GM23338 (cell line): ENCODE measurements at places on chromosomes 1 and 21. TPM values are rescaled to one million over a fixed set of nuclear protein-coding genes. Genes with fewer than 3 reads are reported as not detected.

DNA sequence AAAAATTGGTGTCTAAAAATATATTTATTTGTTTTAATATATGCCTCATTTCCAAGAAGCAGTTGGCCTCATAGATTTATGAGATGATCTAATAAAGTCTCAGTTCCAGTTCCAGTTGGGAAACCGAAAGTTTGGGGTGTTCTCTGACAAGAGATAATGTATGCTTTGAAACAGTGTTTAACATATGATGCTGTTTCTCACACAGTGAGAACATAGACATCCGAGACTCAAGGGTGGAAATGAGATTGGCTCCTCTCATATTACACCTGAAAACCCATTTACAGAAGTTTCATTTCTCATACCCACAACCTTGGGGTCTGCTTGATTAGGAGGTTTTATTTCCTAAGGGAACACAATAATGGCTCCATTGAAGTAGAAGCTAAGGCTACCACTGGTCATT, 200.6 kb upstream of the BEND5 start:
- DNase-seq = no peak

DNA sequence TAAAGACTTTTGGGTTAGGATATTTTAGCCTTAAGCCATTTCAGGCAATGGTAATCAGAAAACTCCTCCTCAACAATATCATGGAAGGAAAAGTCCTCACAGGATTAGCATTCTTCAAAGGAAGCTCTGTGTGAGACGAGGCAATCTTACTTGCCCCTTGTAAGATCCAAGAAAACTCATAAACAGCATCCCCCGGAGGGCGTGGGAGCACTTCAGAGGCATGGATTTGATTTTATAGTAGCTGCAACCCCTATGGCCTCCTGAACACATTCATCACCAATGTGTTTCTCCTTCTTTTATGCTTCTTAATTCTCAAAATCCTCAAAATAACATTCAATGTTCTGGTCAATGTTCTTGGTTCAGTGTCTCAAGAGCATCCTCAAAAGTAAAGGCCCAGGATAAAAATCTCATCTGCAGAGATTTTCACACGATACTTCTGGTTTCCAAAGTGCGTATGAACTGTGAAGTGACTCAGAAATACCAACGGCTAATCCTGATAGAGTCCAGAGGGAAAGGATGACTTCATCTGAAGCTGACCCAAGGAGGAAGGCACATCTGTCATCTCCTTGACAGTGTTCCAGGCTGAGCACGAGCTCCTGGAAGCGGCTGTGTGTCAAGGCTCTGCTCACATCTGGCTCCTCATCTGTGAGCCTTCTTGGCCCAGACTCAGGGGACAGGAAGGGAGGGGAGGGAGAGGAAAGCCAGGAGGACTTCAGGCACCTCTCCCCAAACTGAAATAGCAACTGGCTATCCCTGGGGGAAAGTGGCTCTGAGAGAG, 49.3 kb upstream of the PSEN2 start:
- no peak for DNase-seq

DNA sequence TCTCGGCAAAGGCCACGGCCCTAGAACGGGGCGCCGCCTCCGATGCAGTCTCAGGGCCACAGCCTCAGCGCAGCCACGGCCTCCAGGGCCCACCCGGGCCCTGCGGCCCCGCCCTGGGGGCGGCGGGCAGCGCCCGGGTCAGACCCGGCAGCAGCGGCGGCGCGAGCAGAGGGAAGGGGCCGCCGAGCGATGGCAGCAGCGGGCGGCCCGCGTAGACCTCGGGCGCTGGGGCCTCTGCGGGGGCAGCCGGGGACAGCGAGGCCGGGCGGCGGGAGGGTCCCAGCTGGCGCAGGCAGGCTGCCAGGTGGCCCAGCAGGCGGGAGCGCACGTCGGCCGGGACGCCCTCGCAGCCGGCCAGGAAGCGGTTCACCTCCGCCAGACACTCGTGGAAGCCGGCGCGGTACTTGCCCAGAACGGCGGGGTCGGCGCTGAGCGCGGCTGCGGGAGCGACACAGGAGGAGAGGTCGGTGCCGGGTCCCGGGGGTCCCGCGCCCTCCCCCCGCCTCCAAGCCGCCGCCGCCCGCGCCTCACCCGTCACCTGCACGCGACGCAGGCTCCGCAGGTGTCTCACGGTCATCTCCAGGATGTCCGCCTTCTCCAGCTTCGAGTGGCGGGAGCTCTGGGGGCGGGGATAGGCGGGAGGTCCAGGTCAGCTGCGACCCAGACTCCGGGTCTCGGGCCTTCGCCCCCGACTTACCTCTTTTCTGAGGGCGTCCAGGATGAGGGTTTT, 737 bp downstream of the HES4 start:
- peak; percentile 53 for DNase-seq

DNA sequence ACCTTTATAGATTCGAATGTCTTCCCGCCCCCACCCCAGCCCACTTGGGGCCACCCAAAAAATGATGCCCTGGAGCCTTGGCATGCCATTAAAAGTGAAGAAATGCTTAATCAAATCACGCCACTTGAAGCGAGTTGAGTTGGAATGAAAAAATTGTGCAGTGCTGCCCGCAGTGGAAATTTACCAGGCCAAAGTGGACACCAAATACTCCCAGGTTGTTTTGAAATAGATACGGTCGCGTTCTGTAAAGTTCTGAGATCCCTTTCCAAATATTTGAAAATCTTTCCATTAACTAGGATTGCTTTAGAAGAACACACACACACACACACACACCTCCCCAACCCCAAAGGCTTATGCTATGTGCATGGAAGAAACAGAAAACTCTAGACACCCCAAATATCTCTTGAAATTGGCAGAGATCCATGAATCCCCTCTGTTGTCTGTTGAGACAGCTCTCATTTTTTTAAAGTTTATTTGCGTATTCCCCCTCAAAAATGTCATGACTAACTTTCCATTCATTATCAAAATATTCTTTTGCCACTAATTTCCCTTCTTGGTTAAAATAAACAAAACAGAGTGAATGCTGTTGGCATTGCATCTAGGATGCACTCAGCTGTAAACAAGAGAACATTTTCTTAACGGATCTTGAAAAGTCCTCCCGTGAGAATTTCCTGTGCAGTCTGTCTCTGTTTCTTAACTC, 142.3 kb upstream of the KCNE2 start:
- DNase-seq = no peak

DNA sequence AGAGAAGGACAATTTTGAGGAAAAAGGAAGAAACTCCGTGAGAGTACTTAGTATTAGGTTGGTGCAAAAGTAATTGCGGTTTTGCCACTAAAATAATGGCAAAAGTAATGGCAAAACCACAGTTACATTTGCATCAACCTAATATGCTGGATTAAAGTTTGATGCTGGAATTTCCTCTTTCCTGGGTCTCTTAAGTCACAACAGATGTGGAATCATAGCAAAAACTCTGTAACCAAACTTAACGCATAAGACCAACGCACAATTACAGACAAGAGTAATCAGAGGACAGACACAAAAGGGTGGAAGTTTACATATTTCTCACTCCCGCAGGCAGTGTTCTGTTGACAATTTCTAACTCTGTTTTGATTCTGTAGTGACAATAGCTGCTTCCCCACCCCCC, 182.4 kb downstream of the BACH1 start:
- no peak for DNase-seq

RGS7 gene
- 2.0 and 2.6 TPM in 2 replicates for polyA plus RNA-seq

C1orf53 gene
- 3.8 and 4.1 TPM in 2 replicates for polyA plus RNA-seq

DNA sequence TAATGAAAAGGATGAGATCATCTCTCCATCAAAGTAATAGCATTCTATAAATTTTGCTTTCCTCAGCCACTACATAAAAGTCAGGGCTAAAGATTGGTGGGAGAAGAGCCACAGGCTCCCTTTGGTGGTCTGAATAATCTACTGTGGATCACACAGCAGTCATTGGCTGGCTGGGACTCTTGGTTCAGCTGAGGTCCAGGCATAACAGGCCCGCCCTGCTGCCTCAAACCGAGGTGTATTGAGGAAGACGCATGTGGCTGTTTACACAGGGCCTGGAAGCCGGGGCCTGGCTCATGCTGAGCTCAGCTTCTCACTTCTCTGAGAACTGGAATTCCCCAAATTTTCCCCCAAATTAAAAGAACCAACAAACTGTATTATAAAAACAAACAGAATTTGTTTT, 139.2 kb downstream of the PTPRC start:
- DNase-seq = no peak

DNA sequence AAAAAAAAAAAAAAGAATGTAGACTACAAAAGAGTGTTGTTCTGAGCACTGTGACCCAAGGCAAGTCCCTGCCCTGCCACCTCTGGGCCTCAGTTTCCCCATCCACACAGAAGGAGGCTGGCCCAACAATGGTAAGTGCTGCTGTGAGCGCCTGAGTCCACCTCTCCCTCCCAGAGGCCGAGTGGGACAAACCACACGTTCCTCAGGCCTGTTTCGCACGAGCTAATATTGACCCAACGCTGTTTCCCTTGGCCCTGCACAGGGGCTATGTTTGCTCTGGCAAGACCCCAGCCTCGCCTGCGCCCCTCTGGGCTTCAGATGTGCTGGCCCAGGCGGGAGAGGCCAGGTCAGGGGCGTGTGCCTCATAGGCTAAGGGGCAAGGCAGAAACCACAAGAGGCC, 12.6 kb upstream of the LAPTM5 start:
- no peak for DNase-seq

DNA sequence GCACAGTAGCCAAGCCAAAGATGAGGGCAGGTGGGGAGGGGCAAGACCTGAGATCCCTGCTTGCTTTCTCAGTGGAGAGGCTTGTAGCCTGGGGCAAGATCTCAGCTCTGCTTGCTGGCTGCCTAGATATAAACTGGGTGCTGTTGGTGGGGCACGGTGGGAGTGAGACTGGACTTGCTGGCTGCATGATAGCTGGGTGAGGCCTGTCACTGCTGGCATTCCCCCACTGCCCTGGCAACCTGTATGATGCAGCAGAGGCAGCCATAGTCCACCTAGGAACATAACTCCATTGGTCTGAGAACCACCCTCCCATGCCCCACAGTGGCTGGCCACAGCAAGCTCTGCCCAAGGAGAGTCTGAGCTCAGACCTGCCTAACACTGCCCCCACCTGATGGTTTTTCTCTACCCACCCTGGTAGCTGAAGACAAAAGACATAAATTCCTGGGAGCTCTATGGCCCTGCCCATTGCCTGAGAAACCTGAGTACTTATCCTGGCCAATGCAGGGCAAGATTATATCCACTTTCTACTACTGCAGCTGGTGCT, 261.9 kb upstream of the DEPDC1 start:
- DNase-seq = peak; percentile 30

FAM72A gene
- polyA plus RNA-seq = 24.0 and 26.7 TPM in 2 replicates

- no peak for DNase-seq
Measured at GRCh38 chr1:69523032-69523431, 44.7 kb upstream of the LRRC7 start.

HPCAL4 gene
- 0.08 and 0.12 TPM in 2 replicates for polyA plus RNA-seq

GRCh38 chr1:27366113-27366410, 699 bp downstream of the MAP3K6 start:
- DNase-seq = peak; percentile 89

- DNase-seq = no peak
Measured at GRCh38 chr1:91054780-91055481, 33.1 kb upstream of the ZNF644 start.

DNA sequence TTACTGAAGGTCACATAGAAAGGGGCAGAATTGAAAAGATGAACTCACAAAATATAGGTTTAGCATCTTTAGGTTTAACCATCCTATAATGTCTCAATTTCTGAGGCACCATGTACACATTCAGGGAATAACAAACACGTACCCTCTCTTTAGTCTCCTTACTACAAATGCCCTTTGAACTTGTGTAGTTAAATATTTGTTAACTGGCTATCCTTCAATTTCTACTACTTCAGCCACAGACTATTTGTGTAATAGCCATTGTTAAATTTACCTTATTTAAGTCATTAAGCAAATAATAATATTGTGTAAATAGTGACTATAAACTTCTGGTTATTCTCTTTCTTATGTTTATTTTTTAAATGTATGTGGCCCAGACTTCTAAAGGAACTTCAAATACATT, 600.5 kb downstream of the KCNT2 start:
- DNase-seq = no peak

DNA sequence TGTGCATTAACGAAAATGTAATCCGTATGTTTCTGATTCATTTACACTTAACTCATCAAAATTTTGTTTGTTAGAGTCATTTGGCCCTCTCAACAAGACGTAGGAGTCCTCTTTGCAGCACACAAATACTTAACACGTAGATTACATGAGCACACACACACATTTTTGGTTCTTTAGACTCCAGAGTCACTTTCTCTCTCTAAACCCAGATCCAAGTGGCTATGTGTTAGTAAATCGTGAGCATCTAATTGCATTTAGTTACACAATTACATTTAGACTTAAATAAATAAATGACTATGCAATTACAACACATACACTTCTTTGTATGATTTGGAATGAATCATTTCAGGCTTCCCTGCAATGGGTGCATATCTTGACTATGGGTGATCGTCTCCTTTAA, 109.0 kb upstream of the GREM2 start:
- DNase-seq = no peak

GRCh38 chr1:232993555-232993954, 43.1 kb downstream of the NTPCR start:
- no peak for DNase-seq

DNA sequence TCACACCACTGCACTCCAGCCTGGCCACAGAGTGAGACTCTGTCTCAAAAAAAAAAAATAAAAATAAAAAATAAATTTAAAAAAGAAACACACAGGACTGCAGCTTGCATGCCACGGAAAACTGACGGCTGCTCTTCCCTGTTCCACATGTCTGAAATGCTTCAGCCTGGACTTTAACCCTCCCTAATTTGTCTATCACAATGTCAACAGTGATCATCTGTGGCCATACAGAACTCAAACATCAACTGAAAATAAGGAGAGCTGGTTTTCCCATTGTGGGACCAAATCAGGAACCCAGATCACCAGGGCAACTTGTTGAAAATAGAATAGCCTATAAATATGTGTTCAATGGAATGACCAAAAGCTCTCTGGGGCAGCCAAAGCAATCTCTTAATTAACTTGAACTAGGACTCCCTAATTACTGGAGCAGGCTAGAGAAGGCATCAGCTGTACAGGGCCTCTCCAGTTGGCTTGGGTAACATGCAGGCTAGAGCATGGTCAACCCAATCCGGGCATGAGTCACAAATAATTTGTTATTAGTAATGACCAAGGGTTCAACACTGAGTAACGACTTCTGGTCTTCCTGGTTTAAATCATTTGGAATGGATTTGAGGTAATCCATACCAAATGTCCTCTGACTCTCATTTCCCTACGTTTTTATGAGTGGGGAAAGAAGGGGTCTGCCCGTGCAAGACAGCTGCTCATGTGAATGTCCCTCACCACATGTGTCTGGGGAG, 62.7 kb upstream of the KAZN start:
- no peak for DNase-seq

- DNase-seq = peak; percentile 87
Measured at GRCh38 chr1:3898994-3899753, 898 bp downstream of the C1orf174 start.

DNA sequence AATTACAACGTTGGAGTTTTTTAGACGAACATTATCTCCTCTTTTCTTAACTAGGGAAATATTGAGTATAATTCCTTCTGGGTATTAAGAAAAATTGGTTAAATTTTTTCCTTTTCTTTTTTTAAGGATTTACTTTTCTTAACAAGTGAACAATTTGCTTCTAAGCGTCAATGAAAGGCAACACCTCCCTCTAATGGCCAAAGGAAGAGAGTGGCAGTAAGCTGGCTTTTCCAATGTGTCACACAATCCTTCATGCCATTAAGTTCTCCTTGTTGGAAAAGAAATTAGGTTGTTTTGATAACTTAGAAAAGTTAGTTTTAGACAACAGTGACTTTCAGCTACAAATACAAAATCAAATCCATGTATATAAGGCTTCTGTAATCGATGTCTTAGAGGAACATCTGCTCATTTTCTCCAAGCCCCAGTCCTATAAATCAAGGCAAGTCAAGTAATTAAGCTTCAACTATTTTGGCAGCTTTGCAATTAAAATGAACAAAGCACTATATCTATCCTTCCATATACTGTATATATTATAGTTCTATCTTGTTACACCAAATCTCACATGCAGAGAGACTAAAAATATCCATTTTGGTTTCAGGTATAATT, 62.8 kb downstream of the EDEM3 start:
- DNase-seq = peak; percentile 74
